ENCODE measurements at places on chromosomes 1 and 21.

- no peak for DNase-seq
Measured at GRCh38 chr1:107491582-107491981, 350.7 kb downstream of the NTNG1 start.

- DNase-seq, result no peak
Measured at GRCh38 chr1:30696831-30697230, 26.6 kb downstream of the MATN1 start.

GRCh38 chr1:168187177-168187576 lies 8.4 kb downstream of the TIPRL start:
- no peak for DNase-seq

DNA sequence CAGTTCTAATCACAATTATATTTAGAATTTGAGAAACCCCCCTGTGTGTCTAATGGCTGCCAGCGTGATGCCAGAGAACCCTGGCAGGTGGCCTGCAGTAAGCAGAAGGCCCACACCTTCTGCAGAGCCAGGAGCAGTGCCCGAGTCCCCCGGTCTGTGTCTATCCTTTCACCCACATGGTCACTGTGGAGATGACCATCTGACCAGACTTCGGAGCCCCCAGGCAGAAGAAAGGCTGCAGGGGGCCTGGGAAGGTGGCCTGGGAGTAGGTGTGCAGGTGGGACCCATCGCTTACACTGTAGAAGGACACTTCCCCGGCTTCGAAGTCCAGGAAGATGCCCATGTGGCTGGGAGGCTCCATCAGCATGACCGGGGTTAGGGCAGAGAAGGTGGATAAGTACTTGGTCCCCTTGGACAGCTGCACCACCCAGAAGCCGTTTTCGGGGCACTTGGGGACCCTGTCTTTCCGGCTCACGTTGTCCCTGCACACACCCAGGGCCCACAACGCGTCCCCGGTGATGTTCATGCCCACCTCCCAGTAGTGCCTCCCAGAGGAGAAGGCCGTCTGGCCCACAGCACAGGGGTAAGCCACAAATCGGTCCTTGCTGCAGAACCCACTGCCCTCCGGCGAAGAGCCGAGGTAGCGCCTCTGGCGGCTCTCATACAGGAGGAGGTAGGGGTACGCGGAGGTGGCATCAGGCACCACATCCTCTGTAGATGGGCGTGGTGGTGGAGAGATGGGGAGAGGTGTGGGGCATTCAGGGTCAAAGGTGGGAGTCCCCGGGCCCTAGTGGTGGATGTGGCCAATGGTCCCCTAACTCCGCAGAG lies 1.6 kb upstream of the TRIM11 start:
- no peak for DNase-seq

- DNase-seq, result no peak
Measured at GRCh38 chr1:180973369-180973768, 49.3 kb downstream of the STX6 start.

- DNase-seq, result no peak
Measured at GRCh38 chr1:116537040-116537831, 33.6 kb downstream of the CD58 start.

GRCh38 chr1:39954324-39954869 lies 548 bp upstream of the MFSD2A start:
- no peak for DNase-seq

- DNase-seq, result no peak
Measured at GRCh38 chr1:57065442-57065841, 99.6 kb upstream of the C8B start.

DNA sequence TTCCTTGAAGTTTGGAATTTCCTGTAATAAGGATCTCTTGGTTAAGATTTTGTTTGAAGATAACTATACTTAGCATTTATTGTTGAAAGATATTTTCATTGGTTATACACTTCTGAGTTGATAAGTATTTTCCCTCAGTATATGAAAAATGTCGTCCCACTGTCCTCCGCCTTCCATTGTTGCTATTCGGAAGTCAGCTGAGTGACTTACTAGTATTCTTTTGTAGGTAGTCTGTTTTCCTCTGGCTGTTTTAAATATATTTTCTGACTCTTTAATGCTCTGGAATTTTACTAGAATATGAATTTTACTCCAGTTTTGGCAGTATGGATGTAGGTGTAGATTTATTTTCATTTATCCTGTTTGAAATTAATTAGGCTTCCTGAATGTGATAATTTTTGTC lies 498.7 kb upstream of the NFIA start:
- no peak for DNase-seq

- no peak for DNase-seq
Measured at GRCh38 chr21:31142600-31142999, 104.3 kb upstream of the KRTAP19-8 start.

GRCh38 chr1:4253935-4254334 lies 353.9 kb upstream of the C1orf174 start:
- DNase-seq, result no peak

- peak; percentile 18 for DNase-seq
Measured at GRCh38 chr1:54806931-54807611, 5.9 kb upstream of the TTC22 start.

GRCh38 chr21:43824333-43825241 lies 35.2 kb downstream of the RRP1 start:
- no peak for DNase-seq

- DNase-seq, result no peak
Measured at GRCh38 chr1:22344329-22344630, 107.4 kb upstream of the ZBTB40 start.

GRCh38 chr1:167789501-167789900 lies 67.7 kb downstream of the MPZL1 start:
- no peak for DNase-seq

DNA sequence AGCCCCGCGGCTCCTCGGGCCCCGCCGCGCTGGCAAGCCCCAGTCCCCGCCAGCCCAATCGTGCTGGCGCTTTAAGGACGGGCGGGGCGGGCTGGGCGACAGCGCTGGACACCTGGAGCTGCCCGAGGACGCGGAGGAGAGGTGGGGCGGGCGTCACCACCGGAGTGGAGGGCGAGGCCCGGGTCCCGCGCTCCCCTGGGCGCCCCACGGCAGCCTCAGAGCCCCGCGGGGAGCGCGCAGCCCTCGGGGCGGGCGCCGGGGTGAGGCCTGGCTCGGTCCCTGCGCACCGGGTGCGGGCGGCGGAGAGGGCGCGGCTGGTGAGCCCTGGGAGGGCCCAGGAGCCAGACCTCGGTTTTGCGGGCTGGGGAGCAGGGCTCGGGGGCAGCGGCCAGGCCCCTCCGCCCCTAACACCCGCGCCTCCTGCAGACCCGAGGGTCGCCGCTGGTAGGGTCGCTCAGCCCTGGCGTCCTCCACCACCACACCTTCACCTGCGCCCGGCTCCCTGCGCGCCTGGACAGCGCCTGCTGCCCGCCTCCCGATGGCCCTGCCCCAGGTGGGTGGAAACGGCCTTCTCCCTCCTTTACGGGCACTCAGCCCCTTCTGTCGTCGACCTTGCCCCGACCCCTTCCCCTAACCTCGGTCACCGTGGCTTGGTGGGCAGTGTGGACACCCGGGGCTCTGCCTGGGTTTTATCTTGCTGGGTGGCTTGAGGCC lies at the start of gene TMEM61:
TMEM61 (plus strand) TSS at position 101 of the 714 bp plus-strand sequence; CDS start at position 539, 438 bp downstream.
- DNase-seq, result no peak

GRCh38 chr1:29124366-29125236 lies 898 bp upstream of the TMEM200B start:
- DNase-seq, result peak; percentile 77

- no peak for DNase-seq
Measured at GRCh38 chr1:2060072-2060471, 9.9 kb downstream of the PRKCZ start.

- DNase-seq, result no peak
Measured at GRCh38 chr1:46181343-46182260, 5.3 kb upstream of the P3R3URF start.

DNA sequence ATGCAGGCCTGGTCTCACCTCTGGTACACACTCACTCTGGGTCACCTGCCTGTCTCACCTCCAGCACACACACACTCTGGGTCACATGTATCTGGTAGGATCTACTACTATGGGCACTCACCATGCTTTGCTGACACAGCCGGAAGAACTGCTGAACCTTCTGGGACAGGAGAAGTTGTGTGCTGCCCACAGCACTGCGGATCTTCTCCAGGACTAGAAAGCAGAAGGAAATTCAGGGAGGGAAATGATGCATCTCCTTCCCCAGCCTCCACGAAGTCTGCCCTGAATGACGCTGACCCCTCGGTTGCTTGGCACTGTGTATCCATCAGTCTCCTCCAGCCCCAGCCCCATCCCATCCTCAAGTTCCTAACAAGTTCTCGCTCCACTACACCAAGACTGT lies 7.9 kb upstream of the SMIM12 start:
- no peak for DNase-seq

DNA sequence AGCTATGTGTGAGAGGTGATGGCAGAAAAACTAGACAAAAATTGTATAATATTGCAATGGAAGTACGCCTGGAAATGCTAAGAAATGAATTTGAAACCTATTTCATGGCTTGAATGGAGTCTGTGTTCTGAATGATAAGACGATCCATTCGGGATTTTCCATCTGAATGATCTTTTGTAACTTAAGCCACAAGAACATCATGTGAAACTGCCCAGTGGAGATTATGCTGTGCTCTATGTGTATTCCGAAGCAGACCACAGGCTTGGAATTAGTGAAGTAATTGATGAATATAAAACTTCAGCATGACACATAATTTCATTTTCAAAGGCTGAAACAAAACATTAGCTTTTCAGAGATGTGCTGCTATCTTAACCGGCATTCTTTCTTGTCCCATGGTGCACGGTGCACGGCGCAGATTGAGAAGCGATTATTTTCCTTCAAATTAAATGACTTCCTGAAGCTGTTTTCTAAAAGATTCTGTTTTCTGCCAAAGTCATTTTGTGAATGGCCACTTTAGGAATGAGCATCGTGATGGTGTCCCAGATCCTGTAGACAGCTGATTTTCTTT lies 652.9 kb downstream of the PLA2G4A start:
- DNase-seq, result no peak

DNA sequence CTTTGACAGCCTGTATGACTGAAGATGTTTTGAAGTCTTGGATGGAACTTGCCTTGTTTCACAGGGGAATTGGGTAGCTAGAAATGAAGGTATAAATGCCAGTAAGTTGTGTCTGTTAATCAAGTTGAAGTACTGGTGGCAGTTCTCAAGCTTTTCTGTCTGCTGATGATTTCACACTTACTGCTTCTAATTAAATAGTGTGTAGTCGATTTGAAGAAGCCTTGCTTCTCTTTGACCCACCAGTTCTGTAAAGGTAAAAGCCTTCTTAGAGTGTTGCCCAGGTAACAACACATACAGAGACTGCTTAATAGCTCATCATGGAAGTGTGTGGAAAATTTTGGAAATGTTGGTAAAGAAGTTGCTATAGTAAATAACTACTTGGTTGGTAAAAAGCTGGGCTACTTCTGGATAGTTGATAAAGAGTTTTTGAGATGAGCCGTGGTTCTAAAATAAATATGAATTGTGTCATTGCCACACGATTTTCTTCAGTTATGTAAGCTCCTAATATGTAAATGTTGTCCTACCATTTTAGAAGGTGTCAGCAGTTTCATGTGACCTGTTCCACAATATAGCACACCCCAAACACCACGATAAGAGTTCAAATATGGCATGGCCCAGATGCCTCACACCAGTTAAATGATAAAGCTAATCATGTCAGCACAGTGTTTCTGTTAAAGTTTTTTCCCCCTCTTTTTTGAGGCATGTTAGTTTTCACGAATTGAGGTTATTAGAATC lies 7.4 kb downstream of the RABGAP1L start:
- DNase-seq, result no peak

DNA sequence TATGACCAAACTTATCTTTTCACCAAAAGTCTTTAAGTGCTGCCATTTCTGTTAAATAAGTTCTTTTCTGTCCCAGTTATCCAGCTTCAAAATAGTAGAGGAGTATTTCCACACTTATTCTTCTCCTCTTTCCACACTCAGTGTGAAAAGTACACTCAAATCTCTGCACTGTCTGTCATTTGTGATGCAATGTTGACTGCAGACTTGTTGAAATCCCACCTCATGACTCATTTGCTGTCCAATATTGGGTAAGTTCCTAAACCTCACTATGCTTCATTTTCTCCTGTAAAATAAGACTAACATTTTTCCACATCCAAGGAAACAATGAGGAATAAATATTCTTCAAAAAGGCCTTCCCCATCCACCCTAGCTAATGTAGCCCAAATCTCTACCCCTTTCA lies 17.5 kb downstream of the LRRIQ3 start:
- no peak for DNase-seq

DNA sequence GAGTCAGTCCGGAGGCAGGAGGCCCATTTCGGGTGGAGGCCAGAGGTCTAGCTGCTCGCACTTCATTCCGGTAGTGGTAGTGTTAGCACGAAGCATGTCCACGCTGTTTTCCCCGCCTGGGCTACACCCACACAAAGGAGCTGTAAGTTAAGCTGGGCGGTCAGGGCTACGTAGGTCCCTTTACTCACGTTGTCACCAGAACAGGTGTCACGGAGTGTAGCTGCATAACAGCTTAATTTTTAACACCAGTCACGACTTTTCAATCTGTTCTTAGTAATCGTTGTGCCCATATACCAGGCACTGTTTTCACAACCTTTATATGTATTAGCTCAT lies 15.6 kb downstream of the HLX start:
- no peak for DNase-seq

GRCh38 chr21:41369105-41369919 lies 7.5 kb downstream of the MX2 start:
- peak; percentile 34 for DNase-seq

DNA sequence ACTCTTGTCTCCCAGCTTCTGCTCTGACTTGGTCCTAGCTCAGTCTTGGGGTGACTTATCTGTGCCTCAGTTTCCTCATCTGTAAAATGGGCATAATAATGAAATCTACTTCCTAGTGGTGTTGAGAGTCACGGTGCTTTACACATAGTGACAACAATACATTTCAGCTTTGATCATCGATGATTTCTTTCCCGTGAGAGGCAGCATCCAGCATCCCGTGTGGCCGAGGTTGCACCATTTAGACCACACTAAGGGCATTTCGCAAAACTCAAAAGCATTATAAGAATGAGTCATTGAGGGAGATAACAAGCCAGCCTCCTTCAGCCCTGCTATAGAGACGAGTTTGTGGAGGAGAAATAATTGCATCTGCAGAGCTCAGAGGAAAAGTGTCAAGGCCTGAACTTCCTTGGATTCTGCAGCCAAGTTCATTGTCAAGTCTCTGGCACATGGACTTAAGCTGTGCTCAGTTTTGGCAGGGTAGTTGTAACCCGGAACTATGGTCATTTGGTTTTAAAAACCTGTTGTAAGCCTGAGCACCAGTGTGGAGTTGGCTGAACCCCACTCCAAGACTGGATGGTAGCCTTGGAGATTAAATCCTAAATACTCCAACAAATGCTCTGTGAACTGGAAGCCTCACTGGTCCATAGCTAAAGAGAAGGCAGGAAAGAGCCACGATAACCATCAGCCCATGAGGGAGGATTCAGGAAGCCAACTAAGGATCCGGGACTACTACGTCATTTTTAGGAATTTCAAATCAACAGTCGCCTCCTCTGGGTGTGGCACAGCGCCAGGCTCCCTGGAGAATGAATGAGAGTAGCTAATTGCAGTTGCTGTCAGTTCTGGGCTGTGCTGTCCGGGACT lies 64.2 kb downstream of the TCP10L start:
- DNase-seq, result no peak

GRCh38 chr1:198203434-198203833 lies 46.6 kb downstream of the NEK7 start:
- DNase-seq, result no peak

GRCh38 chr1:45880930-45881329 lies 77.5 kb downstream of the MAST2 start:
- DNase-seq, result no peak

- no peak for DNase-seq
Measured at GRCh38 chr1:160437432-160438316, 37.3 kb downstream of the VANGL2 start.

GRCh38 chr1:248791010-248791409 lies 34.7 kb downstream of the SH3BP5L start:
- no peak for DNase-seq
